ENCODE measurements at places on chromosomes 6 and 20. TPM values are rescaled to one million over a fixed set of nuclear protein-coding genes. Genes with fewer than 3 reads are reported as not detected.

Gene ABHD16B
- not detected for total RNA-seq

Gene SSTR4
- total RNA-seq, result not detected

Gene CPXM1
- total RNA-seq, result 2.9 TPM

Gene ECT2L
- 3.5 TPM for total RNA-seq

Gene PSORS1C2
- total RNA-seq, result not detected

Gene MUC22
- total RNA-seq, result not detected

Gene CCM2L
- total RNA-seq, result 6.0 TPM

Gene OOEP
- total RNA-seq, result not detected

Gene MAS1
- not detected for total RNA-seq

Gene DYNLT2
- 0.20 TPM for total RNA-seq

GRCh38 chr20:22387452-22387851 is 196.9 kb downstream of the FOXA2 start:
- H3K4me1 ChIP-seq, result no peaks in the 10 kb centered on the region
- no peak for DNase-seq
- no peaks in the 10 kb centered on the region for H3K27me3 ChIP-seq
- no peaks in the 10 kb centered on the region for H3K36me3 ChIP-seq
- H3K4me3 ChIP-seq, result no peak overlapping the region
- no peak overlapping the region for H3K27ac ChIP-seq

- H3K27ac ChIP-seq, result no peak overlapping the region
- no peaks in the 10 kb centered on the region for H3K36me3 ChIP-seq
- H3K4me3 ChIP-seq, result no peak overlapping the region
These were observed 60.1 kb upstream of the PHIP start for GRCh38 chr6:79138146-79138545.

DNA sequence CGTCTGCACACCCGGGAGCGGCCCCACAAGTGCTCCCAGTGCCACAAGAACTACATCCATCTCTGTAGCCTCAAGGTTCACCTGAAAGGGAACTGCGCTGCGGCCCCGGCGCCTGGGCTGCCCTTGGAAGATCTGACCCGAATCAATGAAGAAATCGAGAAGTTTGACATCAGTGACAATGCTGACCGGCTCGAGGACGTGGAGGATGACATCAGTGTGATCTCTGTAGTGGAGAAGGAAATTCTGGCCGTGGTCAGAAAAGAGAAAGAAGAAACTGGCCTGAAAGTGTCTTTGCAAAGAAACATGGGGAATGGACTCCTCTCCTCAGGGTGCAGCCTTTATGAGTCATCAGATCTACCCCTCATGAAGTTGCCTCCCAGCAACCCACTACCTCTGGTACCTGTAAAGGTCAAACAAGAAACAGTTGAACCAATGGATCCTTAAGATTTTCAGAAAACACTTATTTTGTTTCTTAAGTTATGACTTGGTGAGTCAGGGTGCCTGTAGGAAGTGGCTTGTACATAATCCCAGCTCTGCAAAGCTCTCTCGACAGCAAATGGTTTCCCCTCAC is 21.0 kb downstream of the PRDM1 start:
- H3K4me1 ChIP-seq, result no peaks in the 10 kb centered on the region
- H3K27ac ChIP-seq, result no peak overlapping the region
- H3K4me3 ChIP-seq, result no peak overlapping the region
- DNase-seq, result no peak
- H3K36me3 ChIP-seq, result no peaks in the 10 kb centered on the region
- no peaks in the 10 kb centered on the region for H3K27me3 ChIP-seq

DNA sequence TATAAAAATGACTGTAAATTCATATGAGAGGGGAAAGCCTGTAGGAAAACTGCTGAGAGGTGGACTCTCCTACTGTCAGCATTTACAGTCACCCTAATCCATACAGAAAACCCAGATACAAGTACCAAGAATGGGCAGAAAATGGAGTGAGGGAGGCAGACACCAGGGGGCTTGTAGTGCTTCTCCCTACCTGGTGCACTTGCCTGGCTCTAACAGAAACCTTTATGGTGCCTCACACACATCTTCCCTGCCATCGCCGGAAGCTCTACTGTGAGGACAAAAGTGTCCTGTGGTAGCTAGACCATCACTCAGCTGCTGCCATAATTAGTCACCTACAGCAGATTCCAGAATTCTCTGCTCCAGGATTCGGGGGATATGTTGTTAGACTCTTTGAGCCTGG is 441.3 kb downstream of the TFAP2B start:
- H3K4me1 ChIP-seq, result no peaks in the 10 kb centered on the region
- H3K27me3 ChIP-seq, result no peaks in the 10 kb centered on the region
- no peak overlapping the region for H3K27ac ChIP-seq
- no peak for DNase-seq
- H3K36me3 ChIP-seq, result no peaks in the 10 kb centered on the region

DNA sequence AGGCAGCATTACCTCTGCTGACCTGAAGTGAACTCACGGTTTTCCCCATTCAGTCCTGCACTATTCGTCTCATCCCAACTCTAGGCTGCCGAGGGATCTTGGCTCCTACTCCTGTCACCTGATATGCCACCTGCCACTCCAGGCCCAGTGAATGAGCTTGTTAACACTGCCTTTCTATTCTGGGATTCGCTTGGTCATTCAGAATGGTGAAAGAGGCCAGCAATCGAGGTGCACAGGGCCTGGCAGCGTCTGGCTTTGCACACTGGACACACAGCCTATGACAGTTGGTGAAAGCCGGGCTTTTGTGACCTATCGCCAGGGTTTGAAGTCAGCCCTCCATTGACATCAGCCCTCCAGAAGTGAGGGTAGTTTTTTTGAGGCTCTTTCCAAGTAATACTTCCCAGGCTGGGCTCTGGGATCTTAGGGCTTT is 59.3 kb upstream of the MYL9 start:
- H3K4me1 ChIP-seq, result no peaks in the 10 kb centered on the region
- no peaks in the 10 kb centered on the region for H3K36me3 ChIP-seq
- H3K27ac ChIP-seq, result peak overlapping the region; percentile 84
- H3K4me3 ChIP-seq, result no peak overlapping the region
- H3K27me3 ChIP-seq, result no peaks in the 10 kb centered on the region

- DNase-seq, result no peak
- H3K27me3 ChIP-seq, result no peaks in the 10 kb centered on the region
- H3K4me3 ChIP-seq, result no peak overlapping the region
- H3K27ac ChIP-seq, result peak overlapping the region; percentile 70
- no peaks in the 10 kb centered on the region for H3K4me1 ChIP-seq
These were observed 214.3 kb upstream of the PLCB4 start for GRCh38 chr20:8854571-8854970.

GRCh38 chr20:21395666-21396598 is 1.4 kb downstream of the NKX2-4 start:
- no peak overlapping the region for H3K27ac ChIP-seq
- H3K27me3 ChIP-seq, result peaks cover 67% of the 10 kb centered on the region
- no peaks in the 10 kb centered on the region for H3K36me3 ChIP-seq
- peak overlapping the region; percentile 31 for H3K4me3 ChIP-seq

- H3K4me1 ChIP-seq, result no peaks in the 10 kb centered on the region
- DNase-seq, result no peak
- no peak overlapping the region for H3K27ac ChIP-seq
- no peak overlapping the region for H3K4me3 ChIP-seq
- no peaks in the 10 kb centered on the region for H3K36me3 ChIP-seq
These were observed 10.6 kb downstream of the BFSP1 start for GRCh38 chr20:17520583-17520982.

DNA sequence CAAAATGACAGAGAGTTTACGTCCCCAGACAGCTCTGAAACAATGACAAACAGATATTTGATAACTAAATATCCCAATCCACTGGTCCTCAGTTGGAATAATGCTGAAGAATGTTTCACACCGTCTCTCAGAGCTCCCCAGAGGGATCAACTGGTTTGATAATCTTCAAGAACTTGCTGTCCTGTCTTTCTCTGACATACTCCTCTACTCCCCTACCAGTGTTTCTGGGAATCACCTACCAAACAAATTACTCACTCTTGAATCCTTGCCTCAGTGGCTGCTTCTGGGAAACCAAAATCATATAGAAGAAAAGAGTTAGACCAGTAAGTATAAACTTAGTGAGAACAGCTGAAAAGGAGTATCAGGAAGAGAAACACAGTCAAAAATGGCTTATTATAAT is 469.7 kb upstream of the JAG1 start:
- H3K27me3 ChIP-seq, result no peaks in the 10 kb centered on the region
- H3K4me3 ChIP-seq, result no peak overlapping the region
- no peak for DNase-seq
- no peak overlapping the region for H3K27ac ChIP-seq
- H3K36me3 ChIP-seq, result no peaks in the 10 kb centered on the region

GRCh38 chr20:5067877-5068645 is 51.7 kb downstream of the PCNA start:
- H3K27me3 ChIP-seq, result no peaks in the 10 kb centered on the region
- no peaks in the 10 kb centered on the region for H3K36me3 ChIP-seq
- DNase-seq, result no peak
- no peaks in the 10 kb centered on the region for H3K4me1 ChIP-seq
- H3K27ac ChIP-seq, result no peak overlapping the region
- H3K4me3 ChIP-seq, result no peak overlapping the region

GRCh38 chr6:6588924-6589709 is 597 bp downstream of the LY86 start:
- peaks cover 19% of the 10 kb centered on the region for H3K4me1 ChIP-seq
- peak overlapping the region; percentile 49 for H3K27ac ChIP-seq

DNA sequence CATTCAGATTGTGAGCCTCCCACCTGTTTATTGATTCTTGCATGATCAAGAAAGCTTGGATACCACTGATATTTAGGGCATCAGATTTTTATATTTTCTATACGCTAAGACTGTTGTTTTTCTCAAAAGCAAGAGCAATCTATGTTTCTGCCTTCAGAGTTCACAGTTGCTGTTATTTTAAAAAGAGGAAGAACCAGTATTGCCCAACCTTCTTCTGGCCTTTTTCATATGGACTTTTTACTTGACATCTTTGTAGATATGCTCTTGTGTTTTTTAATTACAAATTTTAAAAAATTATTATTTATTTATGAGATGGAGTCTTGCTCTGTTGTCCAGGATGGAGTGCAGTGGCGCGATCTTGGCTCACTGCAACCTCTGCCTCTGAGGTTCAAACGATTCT is 28.9 kb downstream of the SLC17A5 start:
- no peaks in the 10 kb centered on the region for H3K4me1 ChIP-seq
- no peak overlapping the region for H3K27ac ChIP-seq
- no peak overlapping the region for H3K4me3 ChIP-seq
- DNase-seq, result no peak

DNA sequence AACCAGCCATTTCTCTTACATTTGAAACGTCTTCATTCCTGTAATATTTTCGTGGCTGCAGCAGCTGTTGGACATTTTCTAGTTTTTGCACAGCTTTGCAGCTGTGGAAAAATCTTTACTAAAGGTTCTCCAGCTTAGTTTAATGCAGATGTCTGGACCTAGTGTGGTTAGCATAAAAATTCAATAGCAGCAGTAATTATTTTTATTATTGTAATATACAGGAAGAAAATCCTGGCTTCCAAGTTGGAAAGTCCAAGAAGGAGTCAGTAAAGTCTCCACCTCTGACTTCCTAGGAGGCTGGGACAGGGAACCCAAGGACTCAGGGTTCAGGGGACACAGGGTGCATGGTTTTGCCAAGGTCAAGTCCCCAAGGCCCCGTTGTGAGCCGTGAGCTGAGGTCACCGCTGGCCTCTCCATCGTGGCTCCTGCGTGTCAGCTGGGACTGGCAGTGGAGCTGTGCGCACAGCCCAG is 230.6 kb downstream of the FNDC1 start:
- no peak overlapping the region for H3K4me3 ChIP-seq
- no peaks in the 10 kb centered on the region for H3K4me1 ChIP-seq
- H3K36me3 ChIP-seq, result no peaks in the 10 kb centered on the region
- H3K27me3 ChIP-seq, result no peaks in the 10 kb centered on the region
- DNase-seq, result no peak

DNA sequence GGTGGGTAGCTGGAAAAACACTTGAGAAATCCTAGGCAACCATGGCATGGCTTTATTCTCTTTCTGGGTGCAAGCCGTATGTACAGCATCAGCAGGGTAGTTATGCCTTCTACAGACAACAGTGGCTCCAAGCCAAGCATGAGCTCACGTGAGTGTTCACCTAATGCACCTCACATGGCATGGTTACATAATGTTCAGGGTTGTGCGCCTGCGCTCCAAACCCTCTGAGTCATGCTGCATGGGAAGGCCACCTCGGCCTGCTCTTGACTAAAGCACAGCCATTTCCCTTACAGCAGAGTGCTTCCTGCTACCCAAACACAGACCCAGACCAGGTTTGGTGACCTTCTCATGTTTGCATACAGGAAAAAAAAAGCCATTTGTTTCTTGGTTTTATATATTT is 96.2 kb downstream of the VIP start:
- no peak for DNase-seq
- no peak overlapping the region for H3K27ac ChIP-seq
- no peaks in the 10 kb centered on the region for H3K4me1 ChIP-seq
- H3K36me3 ChIP-seq, result no peaks in the 10 kb centered on the region
- H3K27me3 ChIP-seq, result no peaks in the 10 kb centered on the region

DNA sequence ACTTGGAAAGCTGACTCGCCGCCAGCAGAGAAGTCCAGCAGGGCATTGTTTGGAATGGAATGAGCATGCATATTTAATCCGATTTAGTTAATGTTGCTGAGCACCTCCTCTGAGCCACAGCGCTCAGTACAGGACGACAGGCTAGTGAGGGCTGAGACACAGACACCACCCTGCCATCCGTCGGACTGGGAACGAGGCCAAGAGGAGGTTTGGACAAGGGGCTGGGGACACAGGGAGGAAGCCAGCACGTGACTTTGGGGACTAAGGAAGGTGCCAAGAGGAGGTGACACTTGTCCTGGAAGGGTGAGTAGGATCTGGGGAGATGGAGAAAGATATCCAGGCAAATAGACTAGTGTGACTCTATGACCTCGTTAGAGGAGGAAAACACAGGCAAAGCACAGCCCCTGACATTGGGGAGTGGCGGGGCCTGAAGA is 152.5 kb upstream of the ECI2 start:
- no peaks in the 10 kb centered on the region for H3K27me3 ChIP-seq
- no peak overlapping the region for H3K27ac ChIP-seq
- H3K4me3 ChIP-seq, result no peak overlapping the region
- no peaks in the 10 kb centered on the region for H3K4me1 ChIP-seq
- no peaks in the 10 kb centered on the region for H3K36me3 ChIP-seq
- no peak for DNase-seq

DNA sequence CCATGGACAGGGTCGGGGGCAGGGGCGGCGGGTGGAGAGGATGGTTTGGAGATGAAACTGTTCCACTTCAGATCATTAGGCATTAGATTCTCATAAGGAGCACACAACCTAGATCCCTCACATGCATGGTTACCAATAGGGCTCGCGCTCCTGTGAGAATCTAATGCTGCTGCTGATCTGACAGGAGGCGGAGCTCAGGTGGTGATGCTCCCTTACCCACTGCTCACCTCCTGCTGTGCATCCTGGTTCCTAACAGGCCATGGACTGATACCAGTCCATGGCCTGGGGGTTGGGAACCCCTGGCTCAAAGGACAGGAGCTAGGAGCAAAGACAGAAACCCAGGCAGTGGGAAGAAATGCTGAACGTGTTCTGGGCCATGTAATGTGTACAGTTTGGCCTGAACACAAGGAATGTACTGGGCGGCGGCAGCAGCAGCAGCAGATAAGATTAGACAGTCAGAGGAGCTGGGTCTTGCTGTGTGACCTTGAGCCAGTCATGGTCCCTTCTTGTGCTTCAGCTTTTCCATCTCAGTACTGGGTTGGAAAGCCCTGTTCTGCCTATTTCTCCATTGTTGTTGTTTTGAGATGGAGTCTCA is 4.7 kb upstream of the SPAG4 start:
- no peak overlapping the region for H3K4me3 ChIP-seq
- no peak for DNase-seq
- H3K27ac ChIP-seq, result no peak overlapping the region
- H3K27me3 ChIP-seq, result no peaks in the 10 kb centered on the region
- H3K4me1 ChIP-seq, result no peaks in the 10 kb centered on the region
- H3K36me3 ChIP-seq, result no peaks in the 10 kb centered on the region

GRCh38 chr6:71066153-71066552 is 109.3 kb upstream of the B3GAT2 start:
- no peaks in the 10 kb centered on the region for H3K4me1 ChIP-seq
- H3K36me3 ChIP-seq, result no peaks in the 10 kb centered on the region
- no peak overlapping the region for H3K27ac ChIP-seq
- DNase-seq, result no peak
- no peaks in the 10 kb centered on the region for H3K27me3 ChIP-seq
- no peak overlapping the region for H3K4me3 ChIP-seq
